DMS 273 treated with DMSO at 0.1 percent for 48 hours (cell line): ENCODE measurements at places on chromosomes 2 and 18.

DNA sequence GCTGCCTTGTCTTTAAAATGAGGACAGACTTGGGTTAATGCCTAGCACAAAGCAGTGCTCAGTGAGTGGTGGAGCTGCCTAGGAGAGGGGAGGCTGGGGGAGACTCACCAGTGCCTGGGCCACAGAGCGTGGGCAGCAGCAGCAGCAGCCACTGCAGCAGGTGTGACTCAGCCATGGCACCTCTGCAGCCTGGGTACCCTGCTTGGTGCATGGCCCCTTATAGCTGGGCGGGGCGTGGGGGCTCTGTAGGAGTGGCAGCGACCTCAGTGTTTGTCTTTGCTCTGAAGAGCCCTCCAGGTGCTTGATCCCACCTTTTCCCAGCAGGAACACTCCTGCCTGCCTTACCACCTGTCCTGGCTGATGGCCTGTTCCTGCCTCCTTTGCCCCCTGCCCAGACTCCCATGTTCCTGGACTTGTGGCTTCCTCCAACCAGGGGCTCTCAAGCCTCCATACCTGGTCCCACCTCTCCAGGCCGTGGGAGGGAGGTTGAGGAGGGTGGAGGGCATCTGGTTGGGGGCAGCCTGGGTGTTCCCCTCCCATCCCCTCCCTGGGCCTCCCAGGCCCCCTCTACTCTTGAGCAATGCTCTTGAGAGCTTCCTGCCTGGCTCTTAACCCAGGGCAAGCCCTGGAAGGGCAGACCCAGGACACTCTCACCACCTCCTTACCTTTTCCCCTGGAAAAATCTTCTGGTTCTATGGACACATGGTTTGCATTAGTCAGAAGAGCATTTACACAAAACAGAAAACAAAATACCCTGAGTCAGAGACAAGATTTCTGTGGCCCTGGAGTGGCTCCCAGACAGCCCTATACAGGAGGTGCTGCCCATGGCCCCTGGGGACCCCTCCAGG, at the start of gene SFTPB:
TSS of gene SFTPB (minus strand) at position 191 of the 848 bp plus-strand sequence. CDS start at position 175, 16 bp downstream.
- no peak for DNase-seq

GRCh38 chr2:205169464-205169863, 512.8 kb upstream of the NRP2 start:
- DNase-seq = no peak

DNA sequence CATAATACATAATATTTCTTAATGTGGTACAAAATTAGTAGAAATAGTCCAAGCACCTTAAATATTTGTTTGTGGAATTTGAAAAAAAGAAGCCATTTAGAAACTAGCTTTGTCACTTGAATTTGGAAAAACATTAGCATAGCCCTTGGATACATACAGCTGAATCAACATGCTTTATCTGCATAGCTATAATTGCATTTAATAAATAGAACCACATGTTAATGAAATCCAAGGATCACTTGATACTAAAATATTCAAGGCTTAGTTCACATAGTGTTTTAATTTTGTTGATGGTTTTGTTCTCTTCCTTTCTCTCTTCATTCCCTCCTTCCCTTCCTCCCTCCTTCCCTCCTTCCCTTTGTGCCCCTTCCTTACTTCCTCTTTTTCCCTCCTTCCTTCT, 169.4 kb upstream of the NRXN1 start:
- no peak for DNase-seq

DNA sequence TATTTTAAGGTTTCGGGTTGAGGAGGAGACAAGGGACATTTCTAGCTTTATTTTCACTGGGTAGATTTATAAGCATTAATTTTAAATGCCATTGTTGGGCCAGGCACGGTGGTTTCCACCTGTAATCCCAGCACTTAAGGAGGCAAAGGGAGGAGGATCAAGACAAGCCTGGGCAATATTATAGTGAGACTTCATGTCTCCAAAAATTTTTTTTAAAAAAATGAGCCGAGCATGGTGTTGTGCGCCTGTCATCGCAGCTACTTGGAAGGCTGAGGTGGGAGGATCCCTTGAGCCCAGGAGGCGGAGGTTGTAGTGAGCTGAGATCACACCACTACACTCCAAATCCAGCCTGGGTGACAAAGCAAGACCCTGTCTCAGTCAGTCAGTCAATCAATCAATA, 45.0 kb downstream of the MBD5 start:
- no peak for DNase-seq

GRCh38 chr2:158312981-158313380, 143.6 kb downstream of the CCDC148 start:
- no peak for DNase-seq

DNA sequence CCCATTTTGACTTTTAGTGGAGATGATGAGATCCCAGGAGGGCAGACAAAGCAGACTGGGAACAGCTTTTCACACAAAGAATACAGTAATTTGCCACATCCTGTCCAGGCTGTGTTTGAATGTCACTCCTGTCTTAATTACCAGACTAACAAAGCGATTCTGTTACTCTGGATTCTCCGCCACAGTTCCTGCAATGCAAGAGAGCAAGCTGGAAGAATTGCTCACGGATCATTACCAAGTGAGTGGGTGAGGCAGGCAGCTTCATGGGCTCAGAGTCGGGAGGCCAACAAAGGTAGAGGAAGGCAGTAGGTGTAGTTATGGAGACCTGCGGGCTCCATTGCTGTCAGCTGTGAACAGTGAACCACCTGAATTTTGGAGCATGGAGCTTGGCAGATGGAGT, 250.5 kb upstream of the ATP5MC3 start:
- DNase-seq = no peak

- DNase-seq = no peak
These were observed 11.2 kb downstream of the VIL1 start for GRCh38 chr2:218429911-218430692.

DNA sequence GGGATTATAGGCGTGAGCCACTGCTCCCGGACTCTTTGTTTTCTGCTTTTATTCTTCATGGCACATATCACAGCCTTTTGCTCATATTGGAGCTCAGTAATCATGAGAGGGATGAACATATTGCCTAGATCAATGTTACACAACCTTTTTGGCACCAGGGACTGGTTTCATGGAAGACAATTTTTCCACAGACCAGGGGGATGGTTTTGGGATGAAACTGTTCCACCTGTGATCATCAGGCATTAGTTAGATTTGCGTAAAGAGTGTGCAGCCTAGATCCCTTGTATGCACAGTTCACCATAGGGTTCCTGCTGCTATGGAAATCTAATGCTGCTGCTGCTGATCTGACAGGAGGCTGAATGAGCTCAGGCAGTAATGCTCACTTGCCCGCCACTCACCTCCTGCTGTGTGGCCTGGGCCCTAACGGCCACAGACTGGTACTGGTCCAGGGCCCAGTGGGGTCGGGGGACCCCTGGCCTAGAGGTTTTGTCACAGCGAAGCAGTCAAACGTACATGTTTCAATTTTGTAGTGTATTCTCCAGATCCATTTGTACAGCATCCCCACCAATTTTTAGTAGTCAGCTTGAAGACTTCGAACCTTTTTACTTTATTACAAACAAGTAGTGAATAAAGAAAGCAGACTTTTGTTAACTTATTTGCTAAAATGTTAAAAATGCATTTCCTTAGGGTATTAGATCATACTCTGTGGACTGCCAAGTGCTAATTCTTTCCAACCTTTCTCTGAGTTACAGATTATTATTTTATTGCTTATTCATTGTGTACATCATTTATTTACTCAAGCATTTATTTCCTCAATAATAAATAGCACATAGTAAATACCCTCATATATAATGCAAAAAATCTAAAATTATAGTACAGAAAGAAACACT, 6.2 kb downstream of the DAW1 start:
- no peak for DNase-seq
